ENCODE measurements at places on chromosomes 4 and X.

GRCh38 chrX:82666355-82666754, 841.7 kb upstream of the POU3F4 start:
- DNase-seq: no peak

GRCh38 chrX:52988985-52989917, 30.9 kb upstream of the FAM156A start:
- peak; percentile 54 for DNase-seq

DNA sequence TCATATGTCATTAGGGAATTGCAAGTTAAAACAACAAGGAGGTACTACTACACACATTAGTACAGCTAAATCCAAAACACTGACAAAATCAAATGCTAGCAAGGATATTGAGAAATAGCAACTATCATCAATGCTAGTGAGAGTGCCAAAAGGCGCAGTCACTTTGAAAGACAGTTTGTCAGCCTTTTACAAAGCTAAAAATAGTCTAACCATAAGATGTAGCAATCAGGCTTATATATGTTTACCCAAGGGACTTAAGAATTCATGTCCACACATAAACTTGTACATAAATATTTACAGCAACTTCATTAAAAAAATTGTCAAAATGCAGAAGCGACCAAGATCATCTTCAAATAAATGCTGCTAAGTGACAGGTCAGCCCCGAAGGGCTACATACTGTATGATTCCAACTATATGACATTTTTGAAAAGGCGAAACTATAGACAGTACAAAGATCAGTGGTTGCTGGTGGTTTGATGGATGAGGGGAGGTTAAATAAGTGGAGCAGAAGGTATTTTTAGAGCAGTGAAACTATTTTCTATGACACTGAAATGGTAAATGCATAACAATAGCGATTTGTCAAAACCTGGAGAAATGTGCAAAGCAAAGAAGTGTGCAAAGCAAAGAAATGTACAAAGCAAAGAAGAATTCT, 704.8 kb downstream of the ARAP2 start:
- no peak for DNase-seq

DNA sequence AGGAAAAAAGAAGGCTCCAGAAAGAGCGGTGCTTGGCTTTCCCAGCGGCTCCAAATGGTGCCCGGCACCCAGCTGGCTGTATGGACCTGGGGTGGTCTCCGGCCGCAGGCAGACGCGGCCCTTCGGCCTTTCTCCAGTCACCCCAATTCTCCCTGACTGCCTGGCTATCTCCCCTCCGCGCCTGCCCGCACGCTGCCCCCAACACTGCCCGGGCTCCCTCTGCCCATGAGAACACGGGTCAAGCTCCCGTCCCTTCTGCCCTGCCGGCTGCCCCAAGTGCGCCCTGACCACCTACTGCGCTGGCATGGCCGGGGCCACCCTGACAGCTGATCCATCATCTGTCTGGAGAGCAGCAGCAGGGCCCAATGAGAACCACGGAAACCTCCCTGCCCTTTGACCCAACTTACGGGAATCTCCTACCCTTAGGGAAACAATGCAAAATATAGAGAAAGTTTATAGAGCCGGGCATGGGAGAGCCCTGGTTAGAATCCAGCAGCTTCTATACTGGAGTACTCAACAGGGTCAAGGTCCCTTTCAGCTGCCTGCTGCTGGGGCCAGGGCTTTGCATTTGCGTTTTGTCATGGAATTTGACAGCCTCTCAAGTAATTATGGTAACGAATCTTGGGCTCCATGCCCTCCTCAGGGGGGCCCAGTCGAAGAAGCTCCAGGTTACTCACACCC, 1.2 kb upstream of the FAM3A start:
- DNase-seq: no peak

- DNase-seq: no peak
Measured at GRCh38 chrX:39688576-39689375, 409.0 kb downstream of the BCOR start.

- peak; percentile 94 for DNase-seq
Measured at GRCh38 chrX:96684339-96685209, at the start of gene DIAPH2. DIAPH2 (plus strand) TSS chrX:96684842.

GRCh38 chr4:108227923-108228322, 59.2 kb upstream of the LEF1 start:
- no peak for DNase-seq

GRCh38 chrX:5957506-5957905, 271.2 kb downstream of the NLGN4X start:
- DNase-seq: no peak

DNA sequence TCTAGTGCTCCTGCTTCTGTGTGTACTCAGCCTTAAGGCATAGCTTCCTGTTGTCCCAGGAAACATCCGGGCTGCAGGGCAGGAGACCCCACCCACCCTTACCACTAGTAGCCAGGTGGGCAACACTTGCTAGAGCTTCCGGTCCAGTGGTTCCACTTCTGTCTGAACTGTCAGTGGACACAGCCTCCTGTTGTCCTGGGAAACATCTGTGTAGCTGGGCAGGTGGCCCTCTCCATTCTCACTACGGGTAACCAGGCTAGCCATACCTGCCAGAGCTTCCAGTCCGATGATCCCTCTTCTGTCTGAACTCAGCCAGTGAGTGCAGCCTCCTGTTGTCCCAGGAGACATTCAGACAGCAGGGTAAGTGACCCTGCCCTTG, 372.2 kb downstream of the INPP4B start:
- DNase-seq: no peak

DNA sequence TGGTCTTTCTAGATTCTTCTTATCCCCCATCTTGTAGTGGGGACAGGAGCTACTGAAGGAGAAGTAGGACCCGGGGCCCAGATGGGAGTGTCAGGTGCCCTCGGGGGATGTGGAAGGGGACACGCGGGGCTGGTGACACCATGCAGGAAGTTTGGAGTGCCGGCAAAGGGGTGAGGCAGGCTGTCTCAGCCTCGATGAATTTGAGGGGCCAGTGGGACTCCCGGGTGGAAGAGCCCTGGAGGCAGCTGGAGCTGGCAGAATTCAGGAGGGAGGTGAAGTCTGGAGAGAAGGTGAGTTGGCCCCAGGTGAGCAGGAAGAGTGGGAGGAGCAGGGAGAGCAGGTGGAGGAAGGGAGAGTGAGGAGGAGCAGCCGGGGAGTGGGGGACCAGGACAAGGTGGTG, 101.7 kb downstream of the CPZ start:
- DNase-seq: peak; percentile 62

DNA sequence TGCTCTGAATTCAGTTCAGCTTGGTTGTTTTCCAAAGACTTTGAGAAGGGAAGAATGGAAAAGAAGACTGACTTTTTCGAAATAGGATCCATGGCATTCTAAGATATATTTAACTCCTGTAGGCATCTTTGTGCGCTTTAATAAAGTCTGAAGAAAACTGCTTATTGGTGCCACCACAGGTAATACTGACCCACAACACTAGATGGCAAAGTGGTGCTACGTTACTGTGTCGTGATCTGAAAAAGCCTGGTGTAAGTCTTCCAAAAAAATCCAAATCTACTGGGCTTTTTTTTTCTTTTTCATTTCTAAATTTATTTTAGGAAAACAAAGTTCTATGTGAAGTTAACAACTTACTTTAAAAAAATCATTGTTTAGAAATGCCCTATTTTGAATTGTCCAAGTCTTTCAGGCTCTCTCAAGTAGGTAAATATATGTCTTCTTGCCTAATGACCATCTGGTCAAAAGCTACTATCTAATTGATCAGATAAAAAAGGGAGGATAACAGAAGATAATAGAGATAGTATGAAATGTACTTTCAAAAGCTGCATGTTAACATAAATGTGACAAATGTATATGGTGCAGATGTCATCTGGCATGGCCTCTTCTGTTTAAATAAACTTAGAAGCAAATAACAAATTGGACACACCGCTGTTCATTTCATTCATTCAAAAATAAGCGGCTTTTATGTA, 47.0 kb upstream of the MID1IP1 start:
- DNase-seq: peak; percentile 16

GRCh38 chrX:72113461-72113860, 18.3 kb downstream of the RTL5 start:
- DNase-seq: no peak

DNA sequence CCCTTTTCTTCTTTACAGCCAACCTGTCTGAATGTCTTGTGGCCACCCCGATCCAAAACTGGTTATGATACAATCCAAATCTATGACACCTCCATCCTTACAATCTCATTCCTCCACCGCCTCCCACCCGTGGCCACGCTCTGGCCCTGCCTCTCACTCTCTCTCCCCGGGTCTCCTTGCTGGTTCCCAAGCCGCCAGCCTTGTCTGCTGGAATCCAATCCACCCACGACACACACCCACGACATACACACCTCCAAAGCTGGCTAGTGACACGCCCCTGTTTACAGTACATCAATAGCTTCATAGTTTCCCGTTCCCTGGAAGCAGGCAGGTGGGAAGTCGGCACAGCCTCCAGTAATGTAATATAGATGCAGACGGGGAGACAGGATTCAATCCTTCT, 99.0 kb downstream of the WFS1 start:
- no peak for DNase-seq

- DNase-seq: no peak
Measured at GRCh38 chr4:148292686-148293085, 149.5 kb downstream of the NR3C2 start.

GRCh38 chrX:30572004-30572403, 5.6 kb downstream of the TASL start:
- DNase-seq: no peak

- DNase-seq: no peak
Measured at GRCh38 chrX:100980608-100981497, 11.3 kb downstream of the ARL13A start.

DNA sequence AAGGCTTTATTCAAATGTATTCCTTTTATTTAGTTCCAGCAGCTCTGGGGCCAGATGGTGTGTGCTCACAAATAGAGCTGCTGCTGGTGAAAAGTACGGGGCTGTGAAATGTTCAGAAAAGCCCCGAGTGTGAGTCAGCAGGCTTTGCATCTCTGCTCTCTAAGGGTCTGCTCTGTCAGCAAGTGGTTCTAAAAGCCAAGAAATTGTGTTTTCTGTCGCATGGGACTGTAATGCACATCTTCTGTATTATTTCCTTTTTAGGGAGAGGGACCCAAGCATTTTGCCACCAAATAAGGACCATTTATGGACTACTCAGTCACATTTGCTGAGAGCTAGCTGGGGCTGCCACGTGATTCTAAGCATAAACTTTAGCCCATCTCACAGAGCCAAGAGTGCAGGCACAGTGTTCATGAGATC, 82.9 kb upstream of the NHS start:
- no peak for DNase-seq

DNA sequence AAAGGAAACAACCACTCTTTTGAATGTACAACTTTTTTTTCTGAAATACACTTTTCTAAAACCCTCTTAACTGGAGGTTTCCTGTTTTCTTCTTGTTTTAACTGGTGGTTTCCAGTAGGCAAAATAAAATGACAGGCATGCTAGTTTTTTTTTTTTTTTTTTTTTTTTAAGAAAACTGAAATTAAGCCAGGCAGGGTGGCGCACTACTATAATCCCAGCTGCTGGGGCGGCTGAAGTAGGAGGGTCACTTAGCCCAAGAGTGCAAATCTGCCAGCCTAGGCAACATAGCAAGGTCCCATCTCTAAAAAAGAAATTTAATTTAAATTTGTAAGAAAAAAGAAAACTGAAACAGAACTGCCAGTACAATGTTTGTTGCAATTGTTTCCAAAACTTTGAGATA, 44.0 kb downstream of the TMEM144 start:
- no peak for DNase-seq

GRCh38 chr4:2742081-2742822, 13.9 kb downstream of the TNIP2 start:
- DNase-seq: no peak

All from lower leg skin (tissue), 4 donors.